Body of pancreas (tissue), 4 donors: ENCODE measurements at places on chromosomes 4 and X. TPM values are rescaled to one million over a fixed set of nuclear protein-coding genes. Genes with fewer than 3 reads are reported as not detected.
A peak's percentile ranks its signal among the peaks of the same experiment; 100 is the strongest.

GRCh38 chr4:89140168-89140759 lies 28.9 kb downstream of the TIGD2 start:
- no peaks in the 10 kb centered on the region for H3K4me1 ChIP-seq
- H3K4me3 ChIP-seq = no peak overlapping the region
- DNase-seq = no peak

- H3K27me3 ChIP-seq = no peaks in the 10 kb centered on the region
- H3K36me3 ChIP-seq = no peaks in the 10 kb centered on the region
- H3K4me3 ChIP-seq = no peak overlapping the region
- H3K4me1 ChIP-seq = peaks cover 9% of the 10 kb centered on the region
- no peak for DNase-seq
- no peak overlapping the region for H3K27ac ChIP-seq
Measured at GRCh38 chrX:30892591-30892990, 3.5 kb upstream of the TAB3 start.

GRCh38 chr4:166622425-166622977 lies 611.8 kb downstream of the SPOCK3 start:
- H3K27me3 ChIP-seq = no peaks in the 10 kb centered on the region
- H3K4me3 ChIP-seq = no peak overlapping the region
- H3K36me3 ChIP-seq = no peaks in the 10 kb centered on the region
- no peaks in the 10 kb centered on the region for H3K4me1 ChIP-seq

GRCh38 chr4:111031001-111031579 lies 408.2 kb upstream of the PITX2 start:
- H3K4me1 ChIP-seq = no peaks in the 10 kb centered on the region

- H3K27me3 ChIP-seq = no peaks in the 10 kb centered on the region
- DNase-seq = no peak
- no peak overlapping the region for H3K4me3 ChIP-seq
- no peak overlapping the region for H3K27ac ChIP-seq
- no peaks in the 10 kb centered on the region for H3K36me3 ChIP-seq
Measured at GRCh38 chr4:1459722-1460511, 53.7 kb upstream of the NKX1-1 start.

DNA sequence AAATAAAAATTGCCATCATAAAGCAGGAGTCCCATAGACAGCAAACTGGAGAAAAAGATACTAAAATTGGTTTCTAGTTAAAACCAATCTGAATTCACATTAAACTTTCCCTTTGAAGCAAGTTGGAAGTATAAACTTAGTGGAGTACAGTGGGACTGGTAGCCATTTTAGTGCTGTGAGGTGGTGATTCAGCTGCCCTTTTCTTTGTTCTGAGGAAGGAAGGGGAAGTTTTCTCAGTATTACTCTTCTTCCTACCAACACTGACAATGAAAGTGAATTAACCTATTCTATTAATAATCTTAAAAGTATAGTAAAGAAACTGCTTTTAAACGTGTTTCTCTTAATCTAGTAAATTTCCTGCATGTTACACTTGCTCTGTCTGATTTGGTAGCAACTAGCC lies 36.7 kb downstream of the SLC9A6 start:
- H3K27ac ChIP-seq = no peak overlapping the region
- H3K4me3 ChIP-seq = no peak overlapping the region
- H3K36me3 ChIP-seq = no peaks in the 10 kb centered on the region

DNA sequence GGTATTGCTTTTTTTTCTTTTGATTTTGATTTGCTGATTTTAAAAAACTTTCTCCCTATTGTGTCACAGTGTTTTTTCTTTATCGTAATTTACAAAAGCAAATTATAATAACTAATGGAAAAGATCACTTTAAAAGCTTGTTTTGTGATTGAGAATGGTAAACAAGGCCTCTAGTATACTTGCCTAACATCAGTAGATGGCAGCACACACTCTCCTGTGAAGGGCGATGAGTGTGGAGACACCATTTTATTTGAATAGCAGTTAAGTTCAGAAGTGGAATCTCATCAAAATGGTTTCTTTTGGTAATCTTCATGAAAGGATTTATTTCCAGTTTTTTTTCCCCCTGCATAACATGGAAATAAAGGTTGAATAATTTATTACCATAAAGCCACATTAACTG lies 72.3 kb downstream of the PAK3 start:
- H3K27ac ChIP-seq = no peak overlapping the region
- H3K4me1 ChIP-seq = no peaks in the 10 kb centered on the region
- no peak for DNase-seq
- H3K27me3 ChIP-seq = no peaks in the 10 kb centered on the region
- no peaks in the 10 kb centered on the region for H3K36me3 ChIP-seq
- no peak overlapping the region for H3K4me3 ChIP-seq

DNA sequence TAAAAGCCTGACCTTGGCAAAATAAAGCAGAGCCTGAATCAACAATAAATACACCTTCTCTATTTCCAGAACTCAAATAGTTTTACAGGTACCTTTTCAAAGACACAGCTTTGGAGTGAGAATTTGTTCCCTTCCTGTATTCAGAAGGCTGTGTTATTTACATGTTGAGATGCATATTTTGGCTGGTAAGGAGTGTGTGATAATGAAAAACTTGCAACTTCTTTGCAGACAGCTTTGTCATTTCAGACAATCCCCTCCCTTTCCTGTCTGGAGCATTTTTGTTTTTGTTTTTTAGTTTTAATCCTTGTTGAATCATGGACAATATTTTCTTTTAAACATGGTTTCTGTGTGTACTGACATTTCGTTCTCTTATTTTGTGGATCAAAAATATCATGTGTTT lies 493.8 kb downstream of the FAT4 start:
- no peak overlapping the region for H3K4me3 ChIP-seq
- H3K27ac ChIP-seq = no peak overlapping the region
- no peaks in the 10 kb centered on the region for H3K27me3 ChIP-seq
- no peak for DNase-seq
- H3K4me1 ChIP-seq = no peaks in the 10 kb centered on the region

- H3K4me3 ChIP-seq = no peak overlapping the region
- H3K36me3 ChIP-seq = no peaks in the 10 kb centered on the region
- DNase-seq = no peak
- H3K27ac ChIP-seq = no peak overlapping the region
- no peaks in the 10 kb centered on the region for H3K4me1 ChIP-seq
Measured at GRCh38 chrX:147675819-147676218, 235.9 kb upstream of the FMR1 start.

DNA sequence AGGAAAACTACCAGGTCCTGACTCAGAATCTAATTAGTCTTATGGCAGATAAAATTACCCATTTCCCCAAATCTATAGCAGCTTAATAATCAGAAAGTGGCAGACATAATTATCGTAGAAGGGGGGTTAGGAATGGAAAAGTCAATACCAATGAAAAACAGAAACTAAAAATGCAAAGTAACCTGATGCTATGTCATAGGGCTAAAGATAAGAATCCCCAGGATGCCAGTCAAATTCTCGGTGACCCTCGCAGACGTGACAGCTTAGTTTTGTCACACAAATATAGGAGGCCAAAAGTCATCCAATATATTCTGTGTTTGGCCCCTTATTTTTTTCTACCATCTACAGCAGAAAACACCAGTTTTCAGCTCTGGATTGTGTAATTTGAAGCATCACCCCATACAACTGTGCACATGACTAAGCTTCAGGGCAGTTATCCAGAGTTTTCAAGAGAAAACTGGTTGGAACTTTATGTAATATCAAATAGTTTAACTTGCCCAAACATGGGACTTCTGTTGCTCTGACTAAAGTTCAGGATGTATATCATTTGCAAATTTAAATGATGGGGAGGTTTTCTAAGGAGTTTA lies 30.9 kb downstream of the RASSF6 start:
- H3K4me1 ChIP-seq = peaks cover 55% of the 10 kb centered on the region
- H3K4me3 ChIP-seq = no peak overlapping the region
- H3K27ac ChIP-seq = peak overlapping the region; percentile 25
- no peaks in the 10 kb centered on the region for H3K27me3 ChIP-seq
- DNase-seq = no peak
- no peaks in the 10 kb centered on the region for H3K36me3 ChIP-seq

DNA sequence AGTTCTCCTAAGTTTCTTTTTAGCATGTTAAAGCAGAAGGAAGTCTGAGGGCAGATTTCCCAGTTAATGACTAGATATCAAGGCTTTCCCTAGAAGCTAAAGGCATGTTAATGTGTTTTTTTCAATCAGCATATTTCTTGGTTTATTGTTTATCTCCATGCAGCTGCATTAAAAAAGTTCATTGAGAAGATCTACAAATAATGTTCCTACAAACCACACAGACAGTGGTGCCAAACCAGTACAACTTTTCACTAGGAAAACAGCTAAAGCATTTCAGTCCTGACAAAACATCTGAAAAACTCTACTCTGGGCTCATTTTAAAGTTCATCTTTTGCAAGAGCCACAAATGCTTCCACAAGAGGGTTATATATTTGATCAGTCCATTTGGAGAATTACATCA lies 320.0 kb downstream of the ADGRL3 start:
- no peak overlapping the region for H3K27ac ChIP-seq
- no peaks in the 10 kb centered on the region for H3K27me3 ChIP-seq
- no peaks in the 10 kb centered on the region for H3K36me3 ChIP-seq

GRCh38 chr4:40058854-40059253 lies 2.2 kb downstream of the N4BP2 start:
- peaks cover 33% of the 10 kb centered on the region for H3K4me1 ChIP-seq
- H3K4me3 ChIP-seq = no peak overlapping the region
- DNase-seq = no peak
- H3K36me3 ChIP-seq = no peaks in the 10 kb centered on the region

DNA sequence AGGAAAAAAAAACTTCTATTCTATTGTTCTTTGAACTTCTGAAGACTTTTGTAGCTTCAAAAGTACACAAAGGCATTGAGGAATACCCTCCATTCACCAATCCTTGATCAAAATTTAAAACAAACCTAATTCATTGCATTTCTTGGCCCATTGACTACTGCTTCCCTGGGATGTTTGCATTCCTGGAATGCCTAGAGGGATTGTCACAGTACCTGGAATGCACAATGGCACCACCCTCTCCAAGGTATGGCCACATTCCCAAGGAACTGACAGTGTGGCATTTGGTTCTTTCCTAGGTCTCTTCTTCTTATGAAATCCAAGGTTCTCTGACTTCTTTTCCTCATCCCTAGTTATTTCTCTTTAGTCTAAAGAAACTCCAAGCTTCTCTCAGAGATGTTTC lies 600.7 kb downstream of the CCSER1 start:
- no peaks in the 10 kb centered on the region for H3K4me1 ChIP-seq
- no peaks in the 10 kb centered on the region for H3K27me3 ChIP-seq
- H3K27ac ChIP-seq = no peak overlapping the region
- no peaks in the 10 kb centered on the region for H3K36me3 ChIP-seq
- no peak overlapping the region for H3K4me3 ChIP-seq

- H3K36me3 ChIP-seq = no peaks in the 10 kb centered on the region
- H3K4me3 ChIP-seq = no peak overlapping the region
- no peaks in the 10 kb centered on the region for H3K27me3 ChIP-seq
- DNase-seq = no peak
- H3K27ac ChIP-seq = no peak overlapping the region
Measured at GRCh38 chrX:40209951-40210617, 112.3 kb upstream of the BCOR start.

Gene SCML2
- total RNA-seq = 2.3 TPM

Gene TFE3
- 24.9 TPM for total RNA-seq

Gene PF4V1
- not detected for total RNA-seq

Gene SMIM31
- 0.78 TPM for total RNA-seq

Gene GSX2
- total RNA-seq = not detected
